ENCODE measurements at places on chromosomes 6 and 20. TPM values are rescaled to one million over a fixed set of nuclear protein-coding genes. Genes with fewer than 3 reads are reported as not detected.

Gene SMLR1
- not detected for total RNA-seq

Gene DPPA5
- total RNA-seq: not detected

Gene UST
- 0.87 TPM for total RNA-seq

Gene CLPSL1
- total RNA-seq: not detected

Gene C20orf202
- total RNA-seq: not detected

Gene MTCH1
- 196 TPM for total RNA-seq

Gene FABP7
- total RNA-seq: not detected

Gene CSTF1
- 26.0 TPM for total RNA-seq

Gene MYH7B
- not detected for total RNA-seq

Gene MAN1A1
- 41.3 TPM for total RNA-seq

Gene FNDC11
- 0.85 TPM for total RNA-seq

Gene GJA10
- total RNA-seq: not detected

Gene ZSCAN16
- total RNA-seq: 8.0 TPM

Gene ANKRD66
- not detected for total RNA-seq

Gene TEAD3
- 3.6 TPM for total RNA-seq

Gene SLC23A2
- 3.6 TPM for total RNA-seq

Gene ZNF165
- total RNA-seq: 2.4 TPM

Gene KCNQ2
- not detected for total RNA-seq

Gene PSORS1C2
- not detected for total RNA-seq

Gene AKIRIN2
- total RNA-seq: 29.7 TPM

Gene TP53TG5
- not detected for total RNA-seq

Gene OOEP
- total RNA-seq: not detected

Gene ARFGEF3
- 8.7 TPM for total RNA-seq

Gene TNXB
- total RNA-seq: not detected

Gene LHFPL5
- not detected for total RNA-seq

Gene AURKA
- 48.3 TPM for total RNA-seq

Gene GSTA2
- total RNA-seq: not detected

Gene ATG5
- total RNA-seq: 64.8 TPM

Gene IMPG1
- 0.30 TPM for total RNA-seq

Gene SLC22A3
- 11.4 TPM for total RNA-seq

Gene ASIP
- total RNA-seq: not detected

Gene MEP1A
- not detected for total RNA-seq

Gene TCP1
- total RNA-seq: 384 TPM

Gene WDR27
- total RNA-seq: 7.1 TPM

Gene SLC22A1
- total RNA-seq: 0.50 TPM

Gene GDAP1L1
- not detected for total RNA-seq

Gene NDUFAF5
- total RNA-seq: 15.6 TPM

Gene FAM209B
- not detected for total RNA-seq

Gene WFDC10B
- not detected for total RNA-seq

Gene ADISSP
- total RNA-seq: 20.0 TPM

Gene PNLDC1
- total RNA-seq: not detected

Gene MYCT1
- 0.15 TPM for total RNA-seq

Gene AVP
- not detected for total RNA-seq

Gene DEF6
- 0.99 TPM for total RNA-seq

Gene RSPH4A
- not detected for total RNA-seq

Gene NKAPL
- total RNA-seq: 0.15 TPM

Gene KIF25
- total RNA-seq: 0.05 TPM

Gene RCAN2
- total RNA-seq: 3.1 TPM

Gene CD83
- total RNA-seq: 5.4 TPM

All from renal cortical epithelial cell (primary cell).